GM12878 (cell line): ENCODE measurements at places on chromosomes 3 and 15. TPM values are rescaled to one million over a fixed set of nuclear protein-coding genes. Genes with fewer than 3 reads are reported as not detected.

DNA sequence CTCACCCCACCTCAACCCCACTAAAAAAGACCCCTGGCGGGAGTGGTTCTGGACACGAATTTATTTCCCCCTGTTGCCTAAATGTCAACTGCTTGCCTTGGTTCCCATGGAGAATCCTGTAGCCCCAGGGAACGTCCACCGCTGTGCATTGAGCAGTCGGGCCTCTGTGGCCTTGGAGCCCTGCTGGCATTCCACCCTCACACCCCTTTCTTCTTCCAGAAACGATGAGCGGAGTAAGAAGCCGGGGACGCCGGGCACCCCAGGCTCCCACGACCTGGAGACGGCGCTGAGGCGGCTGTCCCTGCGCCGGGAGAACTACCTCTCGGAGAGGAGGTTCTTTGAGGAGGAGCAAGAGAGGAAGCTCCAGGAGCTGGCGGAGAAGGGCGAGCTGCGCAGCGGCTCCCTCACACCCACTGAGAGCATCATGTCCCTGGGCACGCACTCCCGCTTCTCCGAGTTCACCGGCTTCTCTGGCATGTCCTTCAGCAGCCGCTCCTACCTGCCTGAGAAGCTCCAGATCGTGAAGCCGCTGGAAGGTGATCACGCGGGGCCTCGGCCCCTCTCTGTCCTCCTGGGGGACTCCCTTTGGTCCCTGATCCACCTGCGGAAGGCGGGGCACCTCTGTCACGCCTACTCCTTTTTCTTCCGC lies 63.6 kb downstream of the CCK start:
- DNase-seq: no peak

DNA sequence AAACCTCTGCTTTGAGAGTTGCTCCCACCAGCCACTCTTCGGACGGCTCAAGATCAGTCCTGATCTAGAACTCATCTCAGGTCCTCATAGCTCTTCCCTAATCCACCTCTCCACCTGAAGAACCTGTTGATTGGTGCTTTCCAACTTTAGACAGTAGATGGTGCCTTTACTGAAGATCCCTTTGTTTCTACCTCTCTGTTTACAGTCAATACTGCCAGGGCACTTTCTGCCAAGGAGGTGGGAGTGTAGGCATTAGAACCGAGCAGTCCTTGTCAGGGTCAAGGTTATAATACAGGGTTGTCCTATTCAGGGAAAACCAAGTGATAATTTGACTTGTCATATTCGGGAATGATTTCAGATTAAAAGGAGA lies 1.2 kb downstream of the CGNL1 start:
- no peak for DNase-seq

GRCh38 chr3:45566951-45567411 lies 27.6 kb upstream of the LIMD1 start:
- no peak for DNase-seq

DNA sequence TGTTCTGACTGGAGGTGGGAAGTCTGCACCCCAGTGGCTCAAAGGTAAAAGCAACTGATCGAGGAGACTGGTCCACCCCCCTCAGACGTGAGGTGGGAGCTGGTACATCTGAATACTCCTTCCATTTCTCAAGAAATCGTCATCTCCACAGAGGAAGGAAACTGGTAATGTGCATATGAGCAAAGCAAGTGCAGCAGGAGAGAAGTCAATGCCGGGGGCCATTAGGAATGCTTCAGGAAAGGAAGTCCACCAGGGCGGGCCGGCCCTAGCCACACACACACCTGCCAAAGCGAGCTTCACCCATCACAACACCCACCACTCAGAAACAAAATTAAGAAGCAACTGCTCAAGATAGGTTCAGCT lies 8.5 kb downstream of the TBC1D2B start:
- DNase-seq: no peak

- DNase-seq: no peak
Measured at GRCh38 chr15:64521726-64522164, 61.4 kb downstream of the ZNF609 start.

DNA sequence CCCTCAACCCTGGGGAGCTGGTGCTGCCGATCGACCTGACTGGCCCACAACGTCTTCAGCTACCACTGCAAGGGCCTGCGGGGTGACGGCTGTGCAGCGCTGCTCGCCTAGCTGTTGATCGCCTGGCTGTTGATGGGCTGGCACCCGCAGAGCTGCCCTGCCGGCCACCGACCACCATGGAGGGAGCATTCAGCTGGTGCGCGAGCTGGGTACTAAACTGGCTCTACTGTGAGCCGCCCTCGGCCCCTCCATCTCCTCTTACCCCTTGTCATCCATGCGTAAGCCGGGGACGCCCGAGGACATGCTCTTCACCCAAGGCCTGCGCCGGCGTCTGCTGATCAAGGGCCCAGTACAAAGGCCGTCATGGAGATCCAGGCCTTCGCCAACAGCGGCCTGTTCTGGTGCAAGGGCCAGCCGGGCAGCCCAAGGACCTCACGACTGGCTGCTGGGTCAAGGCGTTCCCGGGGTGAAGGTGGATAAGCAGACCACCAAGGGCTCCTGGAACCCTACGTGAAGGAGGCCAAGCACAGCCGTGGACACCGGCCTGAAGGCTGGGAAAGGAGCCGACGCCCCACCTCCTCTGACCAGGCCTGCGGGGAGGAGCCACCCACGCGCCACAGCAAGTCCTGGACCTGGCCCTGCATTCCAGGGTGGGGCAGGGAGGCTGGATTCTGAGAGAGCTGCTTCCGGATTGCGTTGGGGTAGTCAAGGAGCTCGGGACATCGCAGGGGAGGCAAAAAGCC lies 46.9 kb downstream of the SFMBT1 start:
- no peak for DNase-seq

GRCh38 chr3:138498991-138499390 lies 64.6 kb downstream of the ESYT3 start:
- no peak for DNase-seq

- no peak for DNase-seq
Measured at GRCh38 chr3:168273036-168273435, 177.3 kb upstream of the GOLIM4 start.

DNA sequence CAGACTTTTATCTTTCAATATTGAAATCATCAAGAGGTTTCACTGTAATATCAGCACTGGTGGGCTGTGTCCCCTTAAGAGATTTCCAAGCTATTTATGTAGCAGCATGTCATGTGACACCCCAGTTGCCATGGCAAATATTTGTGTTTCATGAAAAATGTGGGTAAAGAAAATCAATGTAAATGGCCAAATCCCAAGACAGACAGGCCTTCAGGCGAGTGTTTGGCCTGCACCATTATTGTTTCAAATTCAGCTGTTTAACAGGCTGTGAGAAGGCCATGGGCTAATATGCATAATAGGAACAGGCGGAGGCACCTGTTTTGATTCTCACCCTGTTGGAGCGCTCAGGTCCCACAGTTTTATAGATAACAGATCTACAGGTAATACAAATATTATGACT lies 104.2 kb downstream of the IQCH start:
- DNase-seq: no peak

- no peak for DNase-seq
Measured at GRCh38 chr3:185070491-185071286, 82.2 kb downstream of the C3orf70 start.

DNA sequence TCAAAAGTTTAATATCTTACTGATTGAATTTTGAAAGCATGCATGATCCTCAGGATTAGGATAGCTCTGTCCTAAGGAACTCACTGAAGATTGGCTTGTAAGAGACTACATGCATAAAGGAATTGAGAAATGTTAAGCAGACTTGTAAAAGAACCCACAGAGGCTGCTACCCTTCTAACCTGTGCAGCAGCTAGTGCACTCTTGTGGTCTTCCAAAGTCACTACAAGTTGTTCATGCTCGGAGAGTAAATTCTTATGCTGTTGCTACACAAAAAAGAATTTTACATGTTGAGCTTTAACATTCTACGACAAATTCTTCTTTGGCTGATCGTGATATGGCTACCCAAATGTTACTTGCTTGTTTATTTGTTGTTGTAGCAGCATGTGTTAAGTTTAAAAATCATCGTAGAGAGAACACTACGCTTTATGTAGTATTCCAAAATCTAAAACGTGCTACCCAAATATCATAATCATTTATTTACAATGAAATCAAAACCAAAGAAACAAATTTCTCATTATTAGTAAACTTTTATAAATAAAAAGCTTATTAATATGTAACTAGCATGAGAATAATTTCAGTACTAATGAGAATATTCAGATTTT lies 55.0 kb downstream of the GOLIM4 start:
- DNase-seq: no peak

GRCh38 chr3:151478335-151478697 lies 17.5 kb upstream of the IGSF10 start:
- no peak for DNase-seq

GRCh38 chr15:40155270-40155910 lies 5.5 kb upstream of the BUB1B start:
- DNase-seq: no peak

Gene GOLGA8T
- not detected in 2 replicates for total RNA-seq

Gene CLDN11
- total RNA-seq: 0.15 and 0.29 TPM in 2 replicates

Gene SPATA12
- total RNA-seq: 0.29 and 0.38 TPM in 2 replicates

Gene A4GNT
- total RNA-seq: not detected in 2 replicates

Gene PRR23E
- total RNA-seq: not detected in 2 replicates

Gene PLOD2
- 0.21 and 0.56 TPM in 2 replicates for total RNA-seq

Gene NANOGP8
- not detected in 2 replicates for total RNA-seq

Gene THBS1
- 1.5 and 1.6 TPM in 2 replicates for total RNA-seq

Gene DAZL
- 0.05 TPM in 1 of 2 replicates, not detected in the other for total RNA-seq

Gene CD96
- total RNA-seq: 0.45 and 0.97 TPM in 2 replicates
